A673 (cell line): ENCODE measurements at places on chromosomes 12 and 14.

DNA sequence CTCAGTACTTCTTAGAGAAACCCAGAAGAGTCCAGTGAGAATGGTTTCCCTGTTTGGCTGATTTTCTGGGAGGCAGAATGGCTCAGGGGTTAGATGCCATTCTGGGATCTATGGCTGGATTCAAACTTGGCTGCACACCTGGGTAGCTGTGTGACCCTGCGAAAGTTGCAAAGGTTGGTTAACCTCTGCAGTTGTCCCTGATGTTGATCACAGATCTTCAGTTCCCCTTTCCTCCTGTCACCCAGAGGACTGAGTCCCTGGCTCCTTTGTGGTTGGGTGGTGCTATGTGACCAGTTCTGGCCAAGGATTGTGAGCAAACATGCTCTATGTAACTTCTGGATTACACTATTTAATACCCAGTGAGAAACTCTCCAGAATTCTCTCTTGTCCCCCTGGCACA is 418.0 kb downstream of the RGS6 start:
- DNase-seq, result no peak

DNA sequence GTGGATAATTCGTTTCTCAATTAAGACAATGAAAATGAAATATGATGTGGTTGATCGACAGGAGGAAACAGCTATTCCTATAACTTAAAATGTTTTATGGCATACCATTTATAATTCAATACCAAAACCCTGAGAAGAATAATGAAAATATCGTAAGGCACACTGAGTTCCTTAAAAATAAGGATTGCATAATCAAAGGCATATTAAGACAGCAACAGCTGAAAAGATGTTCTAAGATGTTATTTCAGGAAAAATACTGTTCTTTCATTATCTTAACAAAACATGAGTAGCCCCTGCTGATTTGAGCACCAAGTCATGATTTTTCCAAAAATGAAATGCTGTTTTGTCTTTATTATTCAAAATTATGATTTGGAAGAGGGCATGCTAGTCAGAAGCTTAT is 189.4 kb upstream of the ALG10 start:
- DNase-seq, result no peak

- DNase-seq, result no peak
Measured at GRCh38 chr14:92503756-92504491, 9.7 kb upstream of the RIN3 start.

- DNase-seq, result no peak
Measured at GRCh38 chr12:49655595-49656236, 32.4 kb downstream of the PRPF40B start.

GRCh38 chr14:65738339-65738738 is 325.8 kb downstream of the FUT8 start:
- no peak for DNase-seq

DNA sequence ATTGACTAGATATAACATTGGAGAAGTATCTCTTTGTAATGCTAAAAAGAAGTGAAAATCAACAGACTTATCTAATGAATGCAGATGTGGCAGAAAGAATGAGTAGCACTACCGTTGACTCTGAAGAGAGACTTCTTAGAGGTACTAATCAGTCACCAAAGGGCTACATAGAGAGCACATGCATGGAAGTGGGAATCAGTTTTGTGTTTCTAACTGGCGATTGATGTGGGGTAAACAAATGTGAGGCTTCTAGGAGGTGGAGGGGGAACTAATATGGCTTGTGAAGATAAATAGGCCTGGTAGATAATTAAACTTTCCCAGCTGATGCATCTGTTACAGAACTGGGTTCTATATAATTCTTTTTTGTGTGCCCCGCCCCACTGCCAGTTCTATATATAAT is 10.5 kb downstream of the COCH start:
- DNase-seq, result no peak

GRCh38 chr12:79016181-79016580 is 151.6 kb downstream of the SYT1 start:
- no peak for DNase-seq

DNA sequence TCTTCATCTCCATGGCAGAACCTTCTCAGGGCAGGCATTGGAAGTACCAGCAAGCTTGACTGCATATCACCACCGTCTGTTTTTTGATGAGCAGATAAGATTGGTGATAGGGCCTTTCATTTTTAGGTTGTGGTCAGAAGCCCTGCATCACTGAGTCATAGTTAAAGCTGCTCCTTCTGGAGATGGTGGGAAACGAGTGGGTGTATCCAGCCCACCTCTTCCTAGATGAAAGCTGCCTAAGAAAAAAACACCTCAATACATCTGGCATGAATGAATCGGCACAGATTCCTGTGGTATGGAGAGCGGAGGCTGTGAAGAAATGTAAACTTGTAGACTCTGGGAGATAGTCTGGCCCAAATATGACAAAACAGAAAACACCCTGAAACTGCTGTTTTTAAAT is 248.7 kb upstream of the EGLN3 start:
- DNase-seq, result no peak

- DNase-seq, result peak; percentile 11
Measured at GRCh38 chr12:106248846-106249371, 1.1 kb upstream of the CKAP4 start.

DNA sequence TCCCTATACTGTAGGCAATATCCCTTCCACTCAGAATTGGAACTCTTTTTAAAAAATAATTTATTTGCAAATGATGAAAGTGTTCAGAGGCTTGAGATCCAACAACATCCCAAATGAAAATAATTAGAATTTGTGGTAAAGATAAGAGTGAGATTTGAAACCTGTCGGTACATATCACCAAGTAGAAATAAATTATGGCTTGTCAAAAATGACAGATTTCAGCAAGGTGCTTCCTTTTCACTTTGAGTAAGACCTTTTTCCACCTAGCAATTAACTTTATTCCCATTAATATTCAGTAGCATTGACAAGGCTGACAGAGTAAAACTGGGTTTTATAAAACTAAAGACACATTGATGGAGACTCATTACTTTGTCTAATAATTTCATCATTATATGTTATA is 107.7 kb upstream of the PRKD1 start:
- no peak for DNase-seq

GRCh38 chr12:1346126-1346525 is 248.3 kb downstream of the FBXL14 start:
- DNase-seq, result no peak

DNA sequence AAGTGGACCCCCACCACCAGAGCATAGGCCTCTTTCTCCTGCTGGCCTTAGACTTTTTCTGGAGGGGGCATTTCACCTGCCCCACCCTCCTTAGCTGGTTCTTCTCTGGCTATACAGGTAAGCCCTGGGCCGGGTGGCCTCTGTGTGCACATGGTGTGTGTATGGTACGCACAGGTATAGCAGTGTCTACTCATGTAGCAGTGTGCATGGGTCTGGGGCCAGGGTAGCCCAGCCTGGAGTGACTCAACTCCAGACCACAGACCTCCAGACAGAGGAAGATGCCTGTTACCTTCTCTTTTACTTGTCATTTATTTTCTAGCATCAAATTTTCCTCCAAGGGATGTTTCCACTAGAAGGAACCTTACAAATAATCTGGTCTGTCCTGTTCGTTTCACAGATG is 6.9 kb downstream of the KCNA5 start:
- no peak for DNase-seq

DNA sequence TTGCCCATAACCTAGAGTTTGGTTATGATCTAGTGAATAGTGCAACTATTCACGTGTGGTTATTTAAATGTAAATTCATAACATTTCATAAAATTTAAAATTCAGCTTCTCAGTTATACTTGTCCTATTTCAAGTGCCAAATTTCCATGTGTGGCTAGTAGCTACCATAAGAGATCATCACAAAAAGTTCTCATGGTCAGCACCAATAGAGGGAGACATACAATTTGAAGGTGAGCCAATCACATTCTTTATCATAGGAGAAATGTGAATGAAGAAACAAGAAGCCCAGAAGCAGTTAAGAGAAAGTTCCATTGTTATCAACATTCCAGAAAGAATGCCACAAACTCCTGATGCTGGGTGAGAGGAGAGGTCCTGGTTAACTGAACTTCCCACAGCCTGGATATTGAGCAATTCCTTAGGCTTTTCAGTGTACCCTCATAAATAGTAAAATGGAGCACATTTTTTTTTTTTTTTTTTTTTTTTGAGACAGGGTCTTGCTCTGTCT is 892.9 kb upstream of the USP15 start:
- no peak for DNase-seq

DNA sequence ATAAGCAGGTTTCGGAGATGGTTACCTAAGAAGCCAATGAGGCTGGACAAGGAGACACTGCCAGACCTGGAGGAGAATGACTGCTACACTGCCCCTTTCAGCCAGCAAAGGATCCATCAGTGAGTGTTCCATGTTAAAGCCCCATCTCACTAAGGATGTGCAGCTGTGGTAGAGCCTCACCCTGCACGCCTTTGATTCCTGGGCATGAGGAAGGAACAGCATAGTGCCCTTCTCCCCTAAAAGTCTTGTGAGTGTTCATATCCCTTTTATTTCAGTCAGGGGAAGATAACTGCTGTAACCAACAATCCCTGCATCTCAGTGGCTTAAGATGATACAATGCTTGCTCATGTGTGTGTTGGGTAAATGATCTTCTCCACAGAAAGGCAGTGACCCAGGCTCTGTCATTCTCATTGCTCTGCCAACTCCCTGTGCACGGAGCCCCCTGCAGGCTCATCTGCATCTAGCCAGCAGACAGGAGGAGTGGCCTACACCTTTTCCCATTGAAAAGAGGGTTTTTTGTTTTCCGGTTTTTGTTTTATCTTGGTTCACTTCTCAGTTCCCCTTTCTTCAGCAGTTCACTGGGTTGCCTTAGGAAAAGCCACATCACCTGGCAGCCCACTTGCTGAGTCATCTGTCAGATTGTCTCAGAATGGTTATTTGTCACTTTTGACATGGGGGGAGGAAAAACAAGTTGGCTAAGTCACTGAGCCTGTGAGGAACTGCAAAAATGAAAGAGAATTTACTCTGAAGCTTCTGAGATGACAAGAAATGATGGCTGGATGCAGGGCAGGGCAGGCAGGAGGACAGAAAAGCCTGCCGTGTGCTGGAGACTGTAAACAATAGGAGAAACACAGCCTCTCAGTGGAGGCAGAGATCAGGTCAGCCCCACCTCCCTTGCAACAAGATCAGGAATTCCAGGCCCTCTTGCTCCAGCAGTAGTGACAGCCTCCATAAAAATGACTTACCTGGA is 193.3 kb downstream of the ANO4 start:
- DNase-seq, result peak; percentile 83

DNA sequence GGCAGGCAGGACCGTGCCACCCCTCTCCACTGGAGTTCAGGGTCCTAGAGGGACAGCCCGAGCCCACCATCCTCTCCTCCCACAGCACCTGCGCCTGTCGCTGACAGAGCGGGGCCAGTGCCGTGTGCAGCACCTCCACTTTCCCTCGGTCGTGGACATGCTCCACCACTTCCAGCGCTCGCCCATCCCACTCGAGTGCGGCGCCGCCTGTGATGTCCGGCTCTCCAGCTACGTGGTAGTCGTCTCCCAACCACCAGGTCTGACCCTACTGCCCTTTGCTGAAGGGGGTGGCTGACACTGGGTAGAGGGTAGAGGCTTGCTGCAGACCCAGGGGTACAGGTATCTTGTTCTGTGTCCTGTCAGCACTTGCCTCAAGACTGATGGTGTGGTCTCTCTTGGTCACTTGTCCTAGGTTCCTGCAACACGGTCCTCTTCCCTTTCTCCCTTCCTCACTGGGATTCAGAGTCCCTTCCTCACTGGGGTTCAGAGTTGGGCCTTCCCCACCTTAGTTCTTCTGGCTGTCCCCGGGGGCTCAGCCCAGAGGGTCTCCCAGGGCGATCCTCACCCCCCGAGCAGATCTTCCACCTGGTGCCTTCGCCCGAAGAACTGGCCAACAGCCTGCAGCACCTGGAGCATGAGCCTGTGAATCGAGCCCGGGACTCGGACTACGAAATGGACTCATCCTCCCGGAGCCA is 42.0 kb downstream of the SH2B3 start:
- DNase-seq, result peak; percentile 3

GRCh38 chr12:124395986-124396385 is 101.1 kb downstream of the RFLNA start:
- DNase-seq, result no peak

DNA sequence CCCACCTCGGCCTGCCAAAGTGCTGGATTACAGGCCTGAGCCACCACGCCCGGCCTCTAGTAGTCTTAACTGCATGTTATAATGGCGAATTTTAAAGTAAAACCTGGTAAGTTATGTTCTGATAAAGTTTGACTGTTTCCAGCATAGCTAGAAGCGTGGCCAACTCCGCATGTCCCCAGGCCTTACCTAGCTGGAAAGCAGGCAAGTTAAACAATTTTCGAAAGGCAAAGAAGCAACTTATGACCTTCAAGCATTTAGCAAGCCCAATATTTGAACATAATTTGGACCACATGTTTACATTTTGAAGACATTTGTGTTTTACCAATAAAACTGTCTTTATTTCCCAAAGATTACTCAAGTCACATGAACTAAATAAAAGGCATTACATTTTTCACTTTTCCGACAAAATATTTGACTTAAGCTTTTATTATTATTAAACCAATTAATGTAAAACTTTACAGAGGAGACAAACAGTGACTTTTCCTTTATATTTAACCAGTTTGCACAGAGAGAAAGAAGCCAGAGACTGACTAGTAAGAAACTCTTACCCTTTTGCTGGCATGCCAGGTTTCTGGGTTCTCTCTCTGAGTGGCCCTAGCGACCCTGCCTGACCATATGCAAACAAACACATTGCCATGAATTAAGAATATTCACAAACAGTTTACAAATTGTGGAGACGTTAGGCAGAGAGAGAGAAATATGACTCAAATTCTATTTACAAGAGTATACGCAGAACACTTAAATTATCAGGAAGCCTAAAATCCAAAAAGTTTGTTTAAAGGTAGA is 106.3 kb downstream of the RIN3 start:
- no peak for DNase-seq

GRCh38 chr12:19491863-19492262 is 52.6 kb downstream of the AEBP2 start:
- DNase-seq, result no peak
